A549 treated with CORT108297 at 1 μM for 4 hours (cell line): ENCODE measurements at places on chromosomes 16 and 17. TPM values are rescaled to one million over a fixed set of nuclear protein-coding genes. Genes with fewer than 3 reads are reported as not detected.

The HIC1 gene
- total RNA-seq, result 0.60 to 2.0 TPM (median 1.7 TPM) in 5 replicates

The GRB7 gene
- total RNA-seq, result 3.9 to 7.3 TPM (median 6.6 TPM) in 5 replicates

The SLC38A8 gene
- not detected in 5 replicates for total RNA-seq

The NLK gene
- total RNA-seq, result 7.8 to 11.0 TPM (median 10.2 TPM) in 5 replicates

The SLC35B1 gene
- 84.9 to 102 TPM (median 89.2 TPM) in 5 replicates for total RNA-seq

The MC1R gene
- total RNA-seq, result 5.2 to 8.1 TPM (median 7.6 TPM) in 5 replicates

The ANTKMT gene
- 27.8 to 63.8 TPM (median 62.1 TPM) in 5 replicates for total RNA-seq

The ACSM3 gene
- 3.3 to 5.5 TPM (median 3.5 TPM) in 5 replicates for total RNA-seq

The FSCN2 gene
- total RNA-seq, result 0.84 to 1.6 TPM (median 1.2 TPM) in 5 replicates
